ENCODE measurements at places on chromosomes 13 and 19.

DNA sequence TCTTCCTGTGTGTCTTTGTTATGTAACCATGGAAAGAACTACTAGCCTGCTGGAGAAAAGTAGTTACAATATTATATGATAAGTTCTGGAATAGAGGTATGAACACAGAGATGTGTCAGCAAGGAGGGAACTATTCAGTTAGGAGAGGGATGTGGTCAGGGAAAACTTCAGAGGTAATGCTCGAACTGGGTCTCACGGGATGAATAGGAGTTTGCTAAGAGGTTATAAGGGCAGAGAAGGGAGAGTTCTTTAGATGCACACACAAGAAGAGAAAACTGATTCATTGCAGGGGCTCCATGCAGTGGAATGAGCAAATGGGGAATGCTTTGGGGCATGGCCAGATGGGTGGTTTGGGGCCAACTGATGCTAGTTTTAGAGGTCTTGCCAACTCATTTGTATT is 46.0 kb upstream of the SIAH3 start:
- no peak for DNase-seq

DNA sequence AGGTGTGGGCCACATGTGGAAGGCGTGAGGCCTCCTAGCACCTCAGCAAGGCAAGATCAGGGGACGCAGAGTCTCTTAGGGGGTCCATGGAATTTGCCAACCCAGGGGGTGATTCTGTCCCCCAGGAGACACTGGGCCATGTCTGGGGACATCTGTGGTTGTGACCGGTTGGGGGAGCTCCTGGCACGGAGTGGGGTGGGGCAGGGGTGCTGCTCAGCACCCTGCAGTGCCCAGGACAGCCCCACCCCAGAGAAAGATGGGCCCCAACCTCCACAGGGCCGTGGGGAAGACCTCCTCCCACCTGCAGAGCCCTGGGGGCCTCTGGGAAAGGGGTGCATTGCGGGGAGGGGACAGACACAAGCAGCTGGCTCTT is 4.0 kb downstream of the MKNK2 start:
- DNase-seq = no peak

DNA sequence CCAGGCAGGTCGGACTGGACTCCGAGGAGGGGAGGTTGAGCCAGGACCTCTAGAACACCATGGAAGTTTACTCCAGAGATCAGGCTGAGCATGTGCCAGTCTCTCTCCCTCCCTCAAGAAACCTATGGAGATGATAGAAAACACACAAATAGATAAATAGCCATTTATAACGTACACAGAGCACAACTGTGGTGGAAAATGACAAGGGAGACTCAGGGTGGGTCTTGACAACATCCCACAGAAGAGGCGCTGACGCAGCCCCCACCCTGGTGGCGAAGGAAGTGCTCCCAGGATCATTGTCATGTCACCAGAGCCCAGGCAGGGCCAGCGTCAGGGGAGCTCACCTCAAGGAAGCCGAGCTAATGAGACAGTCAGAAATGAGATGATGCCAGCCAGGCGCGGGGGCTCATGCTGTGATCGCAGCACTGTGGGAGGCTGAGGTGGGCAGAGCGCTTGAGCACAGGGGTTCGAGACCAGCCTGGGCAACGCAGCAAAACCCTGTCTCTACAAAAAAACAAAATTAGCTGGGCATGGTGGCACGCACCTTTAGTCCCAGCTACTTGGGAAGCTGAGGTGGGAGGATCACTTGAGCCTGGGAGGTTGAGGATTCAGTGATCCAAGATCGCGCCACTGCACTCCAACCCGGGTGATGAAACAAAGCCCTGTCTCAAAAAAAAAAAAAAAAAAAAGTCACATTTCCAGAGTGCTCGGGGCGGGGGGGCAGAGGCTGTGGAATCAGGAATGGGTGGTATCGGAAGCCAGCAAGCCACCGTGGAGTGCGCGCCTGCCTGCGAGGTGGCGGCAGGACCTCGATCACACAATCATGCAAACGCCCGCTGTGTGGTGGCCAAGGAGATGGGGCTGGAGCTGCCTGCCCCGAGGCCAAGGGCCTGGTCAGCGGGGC is 178.4 kb downstream of the KDM4B start:
- DNase-seq = no peak

DNA sequence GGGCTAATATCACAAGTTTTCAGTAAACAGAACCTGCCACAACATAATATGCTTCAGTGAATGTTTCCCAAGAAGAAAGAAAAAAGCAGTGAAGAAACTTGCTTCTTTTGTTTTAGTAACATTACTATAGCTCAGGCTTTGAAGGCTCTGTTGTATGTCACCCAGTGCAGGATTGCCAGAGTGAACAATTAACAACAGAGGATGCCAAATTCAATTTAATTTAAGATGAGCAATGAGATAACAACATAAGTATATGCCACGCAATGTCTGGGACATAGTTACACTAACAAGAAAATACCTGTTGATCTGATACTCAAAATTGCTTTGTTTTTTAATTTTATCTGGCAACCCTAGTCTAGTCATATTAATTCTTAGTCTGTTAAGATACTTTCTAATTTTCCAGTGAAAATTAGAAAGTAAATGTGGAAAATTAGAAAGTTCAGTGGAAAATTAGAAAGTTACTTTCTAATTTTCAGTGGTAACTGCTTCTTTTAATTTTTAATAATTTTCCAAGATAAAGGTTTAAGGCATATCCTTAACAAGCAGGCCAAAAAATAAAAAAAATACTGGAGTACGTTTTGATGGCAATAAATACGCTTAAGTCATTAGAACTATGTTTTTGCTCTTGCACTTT is 336.3 kb downstream of the SLITRK6 start:
- DNase-seq = no peak

DNA sequence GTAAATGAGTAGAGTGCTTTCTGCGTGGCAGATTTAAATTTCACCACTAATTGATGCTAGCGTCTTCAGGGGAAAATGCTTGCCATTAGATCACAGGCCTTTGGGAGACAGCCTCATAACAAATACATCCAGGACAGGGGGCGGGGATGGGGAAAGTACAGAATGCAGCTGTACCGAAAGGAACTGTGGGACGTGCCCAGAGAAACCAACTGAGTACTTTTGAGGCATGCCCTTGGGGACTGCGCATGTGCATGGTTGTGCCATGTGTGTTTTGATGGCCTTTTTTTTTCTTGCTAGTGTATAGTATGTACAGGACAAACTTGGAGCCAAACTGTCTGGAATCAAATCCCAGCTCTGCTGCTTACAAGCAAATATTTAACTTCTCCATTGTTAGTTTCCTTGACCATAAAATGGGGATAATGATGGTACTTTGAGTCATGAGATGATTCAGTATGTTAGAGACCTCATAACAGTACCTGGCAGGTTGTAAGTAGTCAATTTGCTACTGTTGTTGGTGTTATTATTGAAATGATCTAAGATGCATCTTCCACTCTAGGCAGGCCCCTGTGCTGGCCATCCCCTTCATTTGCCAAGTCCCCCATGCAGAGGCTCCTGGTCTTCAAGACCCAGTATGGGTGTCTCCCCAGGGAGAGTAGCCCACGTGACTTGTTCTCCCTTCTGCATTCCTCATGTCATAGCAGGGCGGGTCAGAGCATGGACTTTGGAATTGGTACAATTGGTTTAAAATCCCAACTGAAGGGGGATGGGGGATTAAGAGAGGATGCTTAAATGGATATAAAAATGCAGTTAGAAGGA is 68.3 kb upstream of the NPAS1 start:
- DNase-seq = no peak

DNA sequence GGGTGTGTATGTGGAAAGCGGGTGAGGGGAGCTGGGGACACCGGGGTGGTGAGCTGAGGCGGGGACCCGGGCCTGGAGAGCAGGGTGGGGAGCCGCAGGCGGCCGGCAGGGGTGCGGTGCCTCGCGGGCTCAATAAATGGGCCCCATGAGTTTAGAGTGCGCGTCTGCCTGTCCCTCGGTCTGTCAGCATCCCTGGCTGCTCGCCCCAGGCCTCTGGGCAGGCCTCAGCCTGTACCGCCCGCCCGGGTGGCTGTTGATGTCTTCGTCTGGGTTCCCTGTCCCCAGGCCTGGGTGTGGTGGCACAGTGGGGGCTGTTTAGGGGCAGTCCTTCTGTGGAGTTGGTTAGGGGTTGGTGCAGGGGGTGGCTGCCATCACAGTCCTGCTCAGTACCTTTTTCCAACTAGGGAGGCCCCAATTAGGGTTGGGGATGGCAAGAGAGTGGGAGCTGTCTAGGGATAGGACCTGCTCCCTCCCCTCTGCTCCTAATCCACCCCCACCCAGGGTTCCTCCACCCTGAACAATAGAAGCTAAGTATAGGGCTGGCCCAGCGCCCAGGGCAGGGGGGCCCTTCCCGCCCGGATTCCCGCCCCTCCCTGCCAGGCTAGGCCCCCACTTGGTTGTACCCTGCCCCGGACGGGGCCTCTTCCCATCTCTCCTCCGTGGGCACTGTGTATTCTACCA is 12.2 kb downstream of the CIC start:
- peak; percentile 20 for DNase-seq

DNA sequence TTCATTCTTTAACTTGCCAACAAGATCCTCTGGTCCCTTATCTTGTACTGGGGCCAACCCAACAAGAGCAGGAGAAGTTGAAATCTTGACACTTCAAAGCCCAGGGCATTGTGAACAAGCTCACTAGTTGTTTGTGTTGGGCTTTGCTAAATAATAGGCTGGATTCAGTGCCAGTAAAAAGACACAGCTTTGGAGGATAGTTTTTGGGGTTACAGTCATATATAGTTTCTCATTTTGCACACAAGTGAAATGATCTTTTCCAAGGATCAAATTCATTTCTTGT is 30.3 kb upstream of the LRCH1 start:
- DNase-seq = no peak

DNA sequence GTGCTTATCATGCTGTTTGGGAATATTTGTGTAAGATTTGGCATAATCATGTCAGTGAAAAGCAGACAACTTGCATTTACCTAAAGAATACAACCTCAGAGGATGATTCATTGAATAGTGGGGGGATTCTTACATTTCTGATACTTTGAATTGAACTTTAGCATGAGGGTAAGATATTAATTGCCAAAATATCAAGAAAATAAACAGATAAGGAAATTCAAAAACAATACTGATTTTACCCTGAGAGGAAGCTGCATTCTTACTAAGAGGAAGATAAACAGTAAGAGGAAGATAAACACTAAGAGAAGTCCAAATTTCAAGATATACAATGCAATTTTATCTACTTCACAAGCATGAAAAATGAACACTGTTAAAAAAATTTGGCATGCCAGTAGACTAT is 2564.3 kb upstream of the PCDH20 start:
- DNase-seq = no peak

- no peak for DNase-seq
Observed at GRCh38 chr19:35437406-35437951, 10.6 kb upstream of the FFAR2 start.

Data from KBM-7 (cell line).